ENCODE measurements at places on chromosomes 2 and 18.

DNA sequence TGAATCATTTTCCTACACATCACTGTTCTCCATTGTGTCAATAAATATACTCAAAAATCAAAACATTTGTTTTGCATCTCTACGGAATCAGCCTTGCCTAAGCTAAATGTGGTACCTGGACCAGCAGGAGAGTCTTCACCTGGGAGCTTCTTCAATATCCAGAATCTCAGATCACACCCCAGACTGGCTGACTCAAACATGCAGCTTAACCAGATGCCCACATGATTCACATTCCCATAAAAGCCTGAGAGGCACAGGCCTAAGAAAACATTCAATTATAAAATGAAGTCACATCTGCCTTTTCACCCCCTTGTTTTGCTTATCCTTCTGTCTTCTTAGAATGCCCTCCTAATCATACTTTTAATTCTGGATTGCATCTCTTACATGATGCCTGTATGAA is 1045.5 kb upstream of the NXPH2 start:
- no peak for DNase-seq

DNA sequence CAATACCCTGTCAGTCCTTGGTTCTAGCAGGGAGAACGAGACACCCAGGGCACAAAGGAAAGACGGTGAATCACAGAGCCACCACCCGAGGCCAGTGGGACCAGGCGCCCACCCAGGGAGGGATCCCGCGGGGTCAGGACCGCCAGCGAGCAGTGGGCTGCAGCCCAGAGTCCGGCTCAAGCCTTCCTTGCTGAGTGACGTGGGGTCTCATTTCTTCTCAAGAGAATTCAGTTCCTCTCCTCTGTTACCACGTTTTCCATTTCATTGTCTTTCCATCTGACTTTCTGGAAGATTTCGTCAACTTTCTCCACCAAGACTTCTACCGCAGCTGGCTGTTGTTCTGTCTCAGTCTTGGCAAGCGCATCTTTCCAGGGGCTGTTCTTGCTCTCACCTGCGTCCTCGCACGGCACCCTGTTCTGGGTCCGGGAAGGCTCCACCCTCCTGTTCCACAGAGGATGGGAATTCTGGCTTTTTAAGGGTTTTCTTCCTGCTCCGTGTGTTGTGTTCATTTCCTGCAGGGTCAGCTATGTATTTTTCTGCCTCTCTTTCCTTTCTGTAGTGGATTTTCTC is 248.6 kb downstream of the NDUFA10 start:
- DNase-seq: no peak

GRCh38 chr2:9958057-9958456 is 6.6 kb downstream of the GRHL1 start:
- DNase-seq: no peak

GRCh38 chr2:153152036-153152435 is 326.5 kb downstream of the RPRM start:
- DNase-seq: no peak

DNA sequence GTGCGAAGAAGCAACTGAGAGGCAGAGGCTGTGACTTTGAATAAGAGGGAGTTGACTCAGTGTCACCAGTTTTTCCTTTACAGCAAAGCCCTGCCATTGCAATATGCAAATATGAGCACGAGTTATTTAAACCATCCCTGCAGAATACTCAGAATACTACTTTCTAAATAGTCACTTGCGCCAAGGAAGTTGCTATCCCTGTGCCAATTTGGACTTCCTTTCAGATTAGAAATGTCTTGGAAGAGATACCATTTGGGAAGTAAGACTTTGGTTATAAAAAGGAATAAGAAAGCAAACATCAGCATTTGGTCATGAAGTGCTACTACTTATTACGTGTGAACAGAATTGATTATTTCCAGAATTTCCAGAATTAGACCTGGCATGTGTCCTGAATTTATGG is 151.8 kb upstream of the MYT1L start:
- DNase-seq: no peak

DNA sequence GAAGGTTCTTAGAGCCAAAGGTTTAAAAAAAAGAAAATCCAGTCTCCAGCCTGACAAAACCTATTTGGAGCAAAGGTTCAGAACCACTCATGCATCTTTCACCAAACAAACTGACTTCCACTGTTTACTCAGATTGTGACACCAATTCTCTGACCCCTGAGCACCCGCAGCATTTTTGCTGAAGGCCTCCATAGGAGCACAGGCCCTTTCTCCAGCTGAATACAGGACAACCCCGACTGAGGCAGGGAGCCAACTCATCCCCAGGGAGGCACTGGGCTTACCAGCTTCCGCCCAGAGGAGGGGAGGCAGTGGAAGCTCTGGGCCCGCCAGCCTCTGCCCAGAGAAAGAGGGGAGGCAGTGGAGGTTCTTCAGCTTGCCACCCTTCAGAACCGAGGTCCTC is 51.0 kb upstream of the CNGA3 start:
- DNase-seq: no peak

GRCh38 chr18:75586130-75586889 is 158.8 kb upstream of the SMIM21 start:
- DNase-seq: no peak

DNA sequence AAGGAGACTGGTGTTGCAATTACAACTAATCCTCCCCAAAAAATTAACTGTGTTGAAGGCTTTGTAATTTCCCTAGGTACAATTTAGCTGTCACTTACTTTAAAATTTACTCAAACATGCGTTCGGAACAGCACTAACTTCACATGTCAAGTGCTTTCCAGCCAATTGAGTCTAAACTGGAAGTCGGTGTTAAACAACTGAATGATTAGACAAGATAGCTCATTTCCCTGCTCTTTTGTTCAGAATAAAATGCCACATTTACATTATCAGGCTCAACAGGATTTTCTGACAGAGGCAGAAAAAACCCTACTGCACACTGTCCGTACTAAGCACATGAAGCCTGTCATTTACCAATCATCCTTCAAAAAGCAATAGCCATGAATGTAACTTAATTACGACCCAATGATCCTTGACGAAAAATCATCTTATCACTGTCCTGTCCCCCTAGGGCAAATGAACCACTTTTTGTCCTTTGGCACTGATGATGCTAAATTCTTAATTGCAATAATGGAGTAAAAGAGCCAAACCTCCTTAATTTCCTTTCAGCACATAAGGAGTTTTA is 56.0 kb downstream of the LRPPRC start:
- DNase-seq: no peak

GRCh38 chr2:101693991-101694588 is 3.4 kb upstream of the MAP4K4 start:
- DNase-seq: no peak

DNA sequence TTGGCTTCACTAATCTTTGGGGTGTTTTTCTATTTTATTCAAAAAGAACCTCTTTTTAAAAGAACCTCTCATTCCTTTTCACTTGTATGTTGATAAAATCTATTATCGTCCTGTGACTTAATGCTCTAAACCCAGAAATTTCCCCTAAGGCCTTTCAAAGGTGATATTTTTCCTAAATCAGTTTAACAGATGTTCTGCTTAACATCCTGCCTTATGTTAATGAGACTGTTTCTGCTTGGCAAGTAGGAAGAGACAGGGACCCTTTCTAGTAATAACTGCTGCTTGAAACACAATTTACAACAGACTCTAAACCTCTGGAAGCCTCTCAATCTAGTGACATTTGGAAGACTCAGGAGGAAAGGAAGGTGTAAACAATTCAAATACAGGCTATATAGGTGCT is 128.8 kb downstream of the KCNJ3 start:
- DNase-seq: no peak

DNA sequence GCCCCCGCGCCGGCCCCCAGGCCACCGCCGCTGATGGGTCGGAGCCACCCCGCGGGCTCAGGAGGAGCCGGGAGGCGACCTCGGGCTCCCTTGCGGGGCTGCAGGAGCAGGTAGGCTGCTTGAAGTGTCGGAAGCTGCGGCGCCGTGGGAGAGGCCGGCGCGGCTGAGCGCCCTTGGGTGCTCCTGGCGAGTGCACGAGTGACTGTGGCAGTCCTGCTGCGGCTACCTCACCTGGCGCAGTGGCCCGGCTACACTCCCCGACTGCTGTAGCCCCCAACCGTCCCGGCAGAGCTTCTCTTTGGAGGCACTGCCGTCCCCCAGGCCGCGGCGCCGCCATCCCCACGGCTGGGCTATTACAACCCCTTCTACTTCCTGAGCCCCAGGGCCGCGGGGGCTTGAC is 10.0 kb upstream of the LYPD6 start:
- DNase-seq: no peak
